ENCODE measurements at places on chromosomes 5 and 9. TPM values are rescaled to one million over a fixed set of nuclear protein-coding genes. Genes with fewer than 3 reads are reported as not detected.

The RPL7A gene
- 3,246 TPM for total RNA-seq

The SHOC1 gene
- not detected for total RNA-seq

DNA sequence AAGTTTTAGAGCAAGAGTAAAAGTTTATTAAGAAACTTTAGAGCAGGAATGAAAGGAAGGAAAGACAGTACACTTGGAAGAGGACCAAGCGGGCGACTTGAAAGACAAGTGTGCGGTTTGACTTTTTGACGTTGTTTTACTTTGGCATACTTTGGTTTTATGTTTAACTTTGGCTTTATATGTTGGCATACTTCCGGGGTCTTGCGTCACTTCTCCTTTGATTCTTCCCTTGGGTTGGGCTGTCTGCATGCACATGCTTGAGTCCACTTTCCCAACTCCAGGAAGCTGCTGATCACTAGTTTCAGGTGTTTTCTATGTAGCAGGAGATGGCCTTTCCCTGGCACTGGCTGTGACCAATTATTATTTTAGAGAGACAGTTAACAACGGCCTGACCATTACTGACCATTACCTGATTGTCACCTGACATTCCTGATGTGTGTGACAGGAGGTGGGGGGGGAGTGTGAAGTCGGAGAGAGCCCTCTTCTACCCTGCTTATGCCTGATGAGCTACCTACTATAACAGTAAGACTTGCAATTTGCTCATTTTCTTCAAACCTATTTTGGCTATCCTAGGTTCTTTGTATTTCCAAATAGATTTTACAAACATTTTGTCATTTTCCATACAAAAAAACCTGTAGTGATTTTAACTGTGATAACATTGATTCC, 45.5 kb downstream of the TNFSF8 start:
- H3K36me3 ChIP-seq: peaks cover 10% of the 10 kb centered on the region
- H3K27me3 ChIP-seq: no peaks in the 10 kb centered on the region
- H3K4me3 ChIP-seq: no peak overlapping the region
- no peak for DNase-seq
- peaks cover 25% of the 10 kb centered on the region for H3K4me1 ChIP-seq
- peak overlapping the region; percentile 35 for H3K27ac ChIP-seq

- DNase-seq: no peak
- H3K27ac ChIP-seq: no peak overlapping the region
- peaks cover 34% of the 10 kb centered on the region for H3K4me1 ChIP-seq
- no peaks in the 10 kb centered on the region for H3K27me3 ChIP-seq
- H3K4me3 ChIP-seq: peak overlapping the region; percentile 89
- peaks cover 29% of the 10 kb centered on the region for H3K36me3 ChIP-seq
These were observed 1.1 kb upstream of the DOCK2 start for GRCh38 chr5:169635936-169636335.

DNA sequence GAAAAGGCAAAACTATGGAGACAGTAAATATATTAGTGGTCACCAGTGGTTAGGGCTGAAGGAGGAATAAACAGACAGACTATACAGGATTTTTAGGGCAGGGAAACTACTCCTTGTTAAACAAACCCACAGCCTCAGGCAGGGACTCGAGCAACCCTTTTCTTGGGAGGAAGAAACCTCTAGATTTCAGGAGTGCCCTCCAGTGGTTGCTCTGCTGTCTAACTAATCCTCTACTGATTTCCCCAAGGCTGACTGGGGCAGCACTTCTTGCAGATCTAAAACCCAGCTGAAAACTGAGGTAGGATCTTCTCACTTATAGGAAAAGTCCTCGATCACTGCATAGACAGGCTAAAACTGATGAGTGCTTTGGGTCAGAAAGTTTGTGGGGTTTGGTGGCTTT, 176.8 kb downstream of the ISOC1 start:
- H3K4me3 ChIP-seq: no peak overlapping the region
- no peaks in the 10 kb centered on the region for H3K4me1 ChIP-seq

DNA sequence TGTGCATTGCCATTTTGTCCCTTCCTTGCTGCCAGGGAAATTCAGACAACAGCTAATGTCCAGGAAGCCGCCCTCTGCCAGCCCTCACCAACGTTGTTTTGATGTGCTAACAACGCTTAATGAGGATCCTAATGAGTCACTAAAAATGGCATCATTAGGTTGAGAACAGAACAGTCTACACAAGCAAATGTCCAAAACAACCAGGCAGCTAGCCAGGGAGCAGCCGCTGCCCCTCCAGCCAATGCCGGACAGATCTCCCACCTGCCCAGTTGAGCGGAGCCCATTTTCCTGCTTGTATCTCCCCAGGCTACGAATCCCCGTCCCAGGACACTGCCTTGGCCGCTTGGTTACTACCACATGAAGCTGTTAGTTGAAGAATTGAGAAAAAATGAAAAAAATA, 40.4 kb upstream of the UNC5A start:
- H3K27me3 ChIP-seq: peaks cover 42% of the 10 kb centered on the region

DNA sequence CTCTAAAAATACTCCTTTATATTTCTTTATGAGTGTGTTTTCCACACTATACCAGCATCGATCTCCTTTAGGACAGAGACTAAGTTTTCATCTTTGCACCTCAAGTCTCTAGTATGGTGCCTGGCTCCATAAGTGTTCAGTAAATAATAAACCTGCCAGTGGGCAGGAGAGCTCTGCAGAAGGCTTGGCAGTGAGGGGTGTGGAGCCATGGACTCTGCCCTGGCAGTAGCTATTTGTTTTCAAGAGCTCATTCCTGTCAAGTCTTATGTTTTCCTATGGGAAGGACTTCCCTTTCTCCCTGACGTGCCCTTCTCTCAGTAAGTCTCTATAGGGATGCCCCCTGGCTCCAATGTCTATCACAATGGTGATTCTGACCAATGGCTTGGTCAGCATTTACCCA, 252.2 kb downstream of the PIK3R1 start:
- peaks cover 5% of the 10 kb centered on the region for H3K27me3 ChIP-seq
- no peaks in the 10 kb centered on the region for H3K36me3 ChIP-seq

GRCh38 chr5:20276959-20277263, 288.9 kb upstream of the CDH18 start:
- H3K36me3 ChIP-seq: no peaks in the 10 kb centered on the region
- H3K27me3 ChIP-seq: no peaks in the 10 kb centered on the region
- no peak overlapping the region for H3K27ac ChIP-seq
- no peaks in the 10 kb centered on the region for H3K4me1 ChIP-seq
- no peak overlapping the region for H3K4me3 ChIP-seq
- DNase-seq: no peak

DNA sequence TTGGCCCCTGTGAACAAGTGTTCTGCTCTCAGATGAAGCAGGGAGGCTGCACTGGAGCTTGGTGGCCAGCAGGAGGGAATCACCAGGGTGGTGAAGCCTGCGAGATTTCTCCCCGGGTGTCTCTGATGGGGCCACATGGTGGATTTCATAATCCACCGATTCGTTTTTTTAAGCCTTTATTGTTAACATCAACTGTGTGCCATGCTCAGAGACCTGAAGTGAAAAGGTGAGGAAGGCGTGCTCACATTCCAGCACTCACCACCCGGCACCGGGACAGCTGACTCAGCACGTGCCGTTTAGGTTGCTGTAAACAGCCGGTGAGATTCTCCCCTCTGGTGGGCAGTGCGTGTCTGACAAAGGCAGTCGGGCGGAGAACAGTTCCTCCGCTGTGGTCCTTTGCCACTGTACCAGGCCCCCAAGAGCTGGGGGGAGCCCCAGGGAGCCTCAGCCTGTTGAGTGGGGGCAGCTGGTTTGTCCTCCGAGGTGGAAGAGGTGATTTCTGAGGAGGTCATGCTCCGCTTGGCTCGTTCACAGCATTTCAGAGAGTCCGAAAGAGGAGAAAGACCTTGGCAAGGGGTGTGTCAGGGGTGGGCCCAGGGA, 12.7 kb upstream of the AHRR start:
- DNase-seq: no peak
- peaks cover 24% of the 10 kb centered on the region for H3K36me3 ChIP-seq
- no peak overlapping the region for H3K4me3 ChIP-seq
- H3K4me1 ChIP-seq: no peaks in the 10 kb centered on the region

DNA sequence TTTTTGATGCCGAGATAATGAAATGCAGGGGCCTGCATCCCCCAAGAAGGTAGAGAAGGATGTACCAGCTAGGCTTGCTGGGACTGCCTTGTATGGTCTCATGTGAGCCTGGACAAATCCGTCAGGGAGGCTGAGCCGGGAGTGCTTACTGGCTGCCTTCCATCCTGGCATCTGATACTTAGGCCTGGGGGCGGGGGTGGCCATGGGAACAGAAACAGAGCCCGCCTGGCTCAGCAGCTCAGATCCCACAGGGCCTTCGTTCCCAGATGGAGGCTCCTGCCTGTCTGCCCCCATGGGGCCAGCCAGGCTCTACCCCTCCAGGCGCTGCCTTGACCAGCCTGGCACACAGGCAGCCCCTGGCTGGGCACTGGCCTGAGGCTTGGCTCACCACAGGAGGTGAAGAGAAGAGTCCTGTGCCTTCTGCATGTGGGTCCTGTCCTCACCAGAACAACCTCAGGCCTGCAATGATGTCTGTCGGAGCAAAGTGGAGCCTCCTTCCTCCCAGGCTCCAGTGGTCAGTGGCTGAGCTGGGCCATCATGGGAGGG, 10.5 kb upstream of the SPATA31E1 start:
- no peak for DNase-seq
- peaks cover 3% of the 10 kb centered on the region for H3K27me3 ChIP-seq
- H3K36me3 ChIP-seq: no peaks in the 10 kb centered on the region
- H3K4me3 ChIP-seq: no peak overlapping the region
- no peaks in the 10 kb centered on the region for H3K4me1 ChIP-seq

- peaks cover 46% of the 10 kb centered on the region for H3K36me3 ChIP-seq
- no peak overlapping the region for H3K4me3 ChIP-seq
- H3K4me1 ChIP-seq: peaks cover 2% of the 10 kb centered on the region
- no peak overlapping the region for H3K27ac ChIP-seq
- DNase-seq: no peak
These were observed 38.9 kb downstream of the POLK start for GRCh38 chr5:75550597-75550996.

DNA sequence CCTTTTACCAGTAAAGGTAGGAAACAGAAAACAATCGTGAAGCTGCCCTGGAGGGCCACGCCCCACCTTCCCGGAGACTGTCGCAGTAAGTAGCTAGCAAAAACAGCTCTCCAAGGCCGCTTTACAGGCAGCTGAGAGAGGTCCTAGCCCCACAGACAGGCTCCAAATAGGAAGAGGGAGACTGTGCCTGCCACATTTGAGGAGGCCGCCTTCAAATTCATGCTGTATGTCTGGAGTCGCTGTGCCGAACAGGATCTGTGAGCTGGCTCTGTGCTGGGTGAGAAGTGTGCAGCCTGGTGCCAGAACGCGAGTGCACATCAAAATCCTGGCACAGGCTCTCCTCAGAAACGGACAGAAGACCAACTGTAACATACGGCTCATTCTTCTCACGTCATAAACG, 582.2 kb downstream of the CETN3 start:
- no peak overlapping the region for H3K4me3 ChIP-seq
- no peaks in the 10 kb centered on the region for H3K4me1 ChIP-seq
- no peak overlapping the region for H3K27ac ChIP-seq
- DNase-seq: no peak

The RNF44 gene
- 62.9 TPM for total RNA-seq

DNA sequence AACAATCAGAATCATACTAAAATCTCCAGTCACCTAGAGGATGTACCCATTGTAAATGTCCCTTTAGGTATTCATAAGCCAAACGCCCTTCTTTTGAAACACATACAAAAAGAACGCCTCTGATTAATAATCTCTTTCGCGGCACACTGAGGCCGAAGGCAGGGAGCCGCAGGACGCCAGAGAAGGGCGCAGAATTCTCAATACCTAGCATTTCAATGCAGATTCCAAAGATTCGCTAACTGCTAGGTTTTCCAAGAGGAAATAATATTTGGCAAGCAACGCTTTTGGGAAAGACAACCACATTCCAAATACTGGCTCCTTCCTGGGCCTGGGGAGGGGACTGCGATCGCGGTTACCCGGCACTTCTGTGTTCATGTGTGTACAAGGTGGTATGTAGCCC, 203.3 kb downstream of the MEF2C start:
- H3K4me1 ChIP-seq: peaks cover 21% of the 10 kb centered on the region
- H3K27ac ChIP-seq: no peak overlapping the region
- no peak for DNase-seq

The PCDHA10 gene
- not detected for total RNA-seq

The NTRK2 gene
- total RNA-seq: 1.8 TPM

The TLE1 gene
- total RNA-seq: 0.23 TPM

The SPAAR gene
- total RNA-seq: not detected

DNA sequence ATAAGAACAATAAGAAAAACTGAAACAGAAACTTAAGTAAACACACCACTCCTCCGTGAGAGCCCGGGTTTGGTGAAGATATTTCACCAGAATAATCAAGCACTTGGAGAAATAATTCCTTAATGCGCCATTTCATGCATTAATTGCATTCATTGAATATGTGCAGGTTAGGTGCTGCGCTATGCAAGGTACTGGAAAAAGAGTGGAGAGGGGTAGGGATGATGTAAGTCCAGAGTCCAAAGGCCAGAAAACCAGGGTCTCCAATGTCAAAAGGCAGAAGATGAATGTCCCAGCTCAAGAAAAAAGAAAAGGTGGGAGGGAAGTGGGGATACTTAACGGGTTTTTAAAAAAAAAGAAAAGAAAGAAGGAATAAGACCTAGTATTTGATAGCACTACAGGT, 669 bp upstream of the ZFP37 start:
- no peak for DNase-seq
- H3K27me3 ChIP-seq: peaks cover 11% of the 10 kb centered on the region
- no peak overlapping the region for H3K27ac ChIP-seq
- peaks cover 11% of the 10 kb centered on the region for H3K36me3 ChIP-seq

DNA sequence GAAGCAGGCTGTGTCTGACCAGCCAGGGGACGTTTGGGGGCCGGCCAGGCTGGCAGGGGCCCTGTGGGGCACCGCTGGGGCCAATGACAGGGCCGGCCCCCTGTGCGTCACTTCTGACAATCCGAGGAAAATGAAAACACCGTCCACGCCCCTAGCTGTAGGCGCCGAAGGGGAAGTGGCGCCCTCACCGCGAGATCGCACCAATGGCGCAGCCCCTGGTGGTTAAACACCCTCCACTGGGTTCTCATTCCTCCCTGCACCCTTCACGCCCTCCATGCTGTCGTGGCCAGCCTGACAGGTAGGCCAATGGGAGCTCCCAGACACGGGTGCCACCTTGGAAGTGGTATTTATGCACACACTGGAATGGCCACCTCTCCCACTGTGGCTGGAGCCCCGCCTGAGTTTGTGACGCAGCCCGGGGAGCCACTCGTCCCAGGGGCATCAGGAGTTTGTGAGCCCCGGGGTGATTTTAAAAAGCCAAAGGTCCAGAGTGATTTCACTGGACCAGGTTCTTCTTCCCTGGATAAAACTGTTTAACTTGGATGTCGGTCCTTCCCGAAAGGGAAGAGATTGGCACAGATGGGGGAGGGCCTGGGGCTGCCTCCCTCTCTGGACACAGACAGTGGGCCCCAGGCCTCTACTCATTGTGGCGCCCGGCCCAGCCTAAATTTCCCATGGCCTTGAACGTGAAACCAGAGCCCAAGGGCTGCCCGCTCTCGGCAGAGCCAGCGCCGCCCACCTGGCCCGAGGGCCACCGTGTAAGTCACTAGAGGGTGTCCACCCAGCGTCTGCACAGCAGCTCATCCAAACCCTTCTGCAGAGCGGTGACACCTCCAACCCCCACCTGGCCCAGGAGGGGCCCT, 49.7 kb downstream of the NKD2 start:
- DNase-seq: no peak
- peaks cover 3% of the 10 kb centered on the region for H3K36me3 ChIP-seq
- H3K4me3 ChIP-seq: no peak overlapping the region
- H3K4me1 ChIP-seq: no peaks in the 10 kb centered on the region
- no peaks in the 10 kb centered on the region for H3K27me3 ChIP-seq
- H3K27ac ChIP-seq: no peak overlapping the region
